ENCODE measurements at places on chromosomes 13 and 19.

- no peak for DNase-seq
These were observed 162.0 kb downstream of the TM9SF2 start for GRCh38 chr13:99663185-99663825.

GRCh38 chr13:25683662-25684370, 312.0 kb downstream of the ATP8A2 start:
- DNase-seq, result no peak

GRCh38 chr19:38388349-38389100, at the start of gene SPRED3:
TSS of gene SPRED3 (plus strand) at chr19:38388697. CDS start at chr19:38390303, 1,606 bp downstream.
- peak; percentile 53 for DNase-seq

DNA sequence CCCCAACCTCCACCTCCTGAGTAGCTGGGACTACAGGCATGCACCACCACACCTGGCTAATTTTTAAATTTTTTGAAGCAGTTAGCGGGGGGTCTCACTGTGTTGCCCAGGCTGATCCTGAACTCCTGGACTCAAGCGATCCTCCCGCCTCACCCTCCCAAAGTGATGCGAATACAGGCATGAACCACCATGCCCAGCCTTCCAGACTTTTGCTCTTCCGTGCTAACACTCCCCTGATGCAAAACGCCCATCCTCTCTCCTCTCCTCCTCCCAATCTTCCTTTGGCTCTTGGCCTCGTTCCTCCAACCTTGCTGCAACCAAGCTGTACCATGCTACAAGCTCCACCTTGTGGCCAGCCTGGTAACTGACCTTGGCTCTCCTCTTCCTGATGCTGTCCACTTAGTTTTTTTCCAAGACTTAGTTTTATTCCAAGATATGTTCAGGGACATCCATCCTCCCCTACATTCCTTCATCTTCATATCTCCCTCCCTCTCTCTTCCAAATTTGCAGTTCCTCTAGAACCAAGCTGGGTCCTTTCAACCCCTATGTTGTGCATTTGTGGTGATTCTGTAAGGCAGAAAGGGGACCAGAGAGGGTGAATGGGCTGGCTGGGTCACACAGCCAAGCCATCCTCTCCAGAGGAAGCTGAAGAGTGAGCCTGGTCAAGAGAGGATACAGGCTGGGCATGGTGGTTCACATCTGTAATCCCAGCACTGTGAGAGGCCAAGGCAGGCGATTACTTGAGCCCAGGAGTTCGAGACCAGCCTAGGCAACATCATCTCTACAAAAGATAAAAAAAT, 32.8 kb downstream of the TINCR start:
- no peak for DNase-seq

DNA sequence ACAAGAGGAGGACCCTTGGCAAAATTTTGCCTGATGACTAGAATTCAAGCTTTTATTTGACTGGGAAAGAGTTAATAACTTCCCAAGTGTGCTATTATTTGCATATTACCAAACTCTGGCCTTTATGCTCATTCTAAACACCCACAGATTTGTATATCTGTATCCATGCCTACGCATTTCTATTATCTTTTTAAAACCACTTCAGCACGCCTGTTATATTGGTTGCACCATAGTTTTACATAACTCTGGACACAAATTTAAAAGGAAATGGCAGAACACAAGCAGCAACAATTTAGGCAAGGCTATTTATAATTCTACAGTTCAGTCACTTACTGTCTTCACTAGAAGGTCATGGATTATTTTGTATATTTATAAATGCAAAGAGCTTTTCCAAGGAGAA, 3.7 kb upstream of the RASL11A start:
- no peak for DNase-seq
